Breast epithelium (tissue), 4 donors: ENCODE measurements at places on chromosomes 7 and 10. TPM values are rescaled to one million over a fixed set of nuclear protein-coding genes. Genes with fewer than 3 reads are reported as not detected.

DNA sequence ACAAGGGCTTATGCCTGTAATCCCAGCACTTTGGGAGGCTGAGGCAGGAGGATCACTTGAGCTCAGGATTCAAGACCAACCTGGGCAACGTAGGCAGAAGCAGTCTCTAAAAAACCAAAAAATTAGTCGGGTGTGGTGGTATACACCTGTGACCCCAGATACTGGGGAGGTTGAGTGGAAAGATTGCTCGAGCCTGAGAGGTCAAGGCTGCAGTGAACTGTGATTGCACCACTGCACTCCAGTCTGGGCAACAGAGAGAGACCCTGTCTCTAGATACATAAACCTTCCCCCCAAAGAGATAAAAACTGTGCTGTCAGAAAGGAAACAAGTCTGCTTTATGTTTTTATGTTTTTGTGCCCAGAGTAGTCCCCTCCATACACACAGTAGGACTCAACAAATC is 27.5 kb upstream of the CDK13 start:
- H3K27me3 ChIP-seq, result no peaks in the 10 kb centered on the region
- no peak overlapping the region for H3K27ac ChIP-seq
- no peaks in the 10 kb centered on the region for H3K4me1 ChIP-seq
- no peaks in the 10 kb centered on the region for H3K36me3 ChIP-seq
- no peak overlapping the region for H3K4me3 ChIP-seq
- DNase-seq, result no peak

DNA sequence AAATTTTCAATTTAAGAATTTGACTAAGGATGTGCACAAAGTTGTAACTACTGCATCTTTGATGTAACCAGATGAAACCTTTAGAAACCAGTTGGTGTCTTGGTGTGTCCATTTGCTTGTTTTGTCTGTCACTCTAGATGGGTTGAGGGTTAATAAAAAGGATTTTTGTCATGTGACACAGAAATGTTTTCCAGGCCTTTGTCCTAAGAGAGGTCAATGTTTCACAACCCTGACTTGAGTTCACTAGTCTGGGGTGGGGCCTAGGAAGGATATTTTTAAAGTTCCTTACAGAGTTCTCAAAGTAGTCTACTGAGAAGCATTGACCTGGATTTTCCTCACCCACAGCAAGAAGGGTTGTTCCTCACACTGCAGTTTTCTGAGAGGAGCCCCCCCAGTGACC is 90.3 kb downstream of the HERPUD2 start:
- DNase-seq, result no peak
- no peak overlapping the region for H3K4me3 ChIP-seq
- no peaks in the 10 kb centered on the region for H3K4me1 ChIP-seq
- no peaks in the 10 kb centered on the region for H3K27me3 ChIP-seq
- no peak overlapping the region for H3K27ac ChIP-seq

- no peak for DNase-seq
- H3K4me1 ChIP-seq, result no peaks in the 10 kb centered on the region
- no peaks in the 10 kb centered on the region for H3K27me3 ChIP-seq
- no peak overlapping the region for H3K4me3 ChIP-seq
Measured at GRCh38 chr10:91006752-91007346, 86.0 kb upstream of the ANKRD1 start.

The NRAP gene
- not detected for total RNA-seq

The KCNMA1 gene
- 37.8 TPM for total RNA-seq

- H3K4me1 ChIP-seq, result no peaks in the 10 kb centered on the region
- H3K27me3 ChIP-seq, result no peaks in the 10 kb centered on the region
- H3K27ac ChIP-seq, result no peak overlapping the region
- no peak overlapping the region for H3K4me3 ChIP-seq
Measured at GRCh38 chr10:34995925-34996324, 94.2 kb downstream of the CUL2 start.

GRCh38 chr7:22954251-22954650 is 59.7 kb downstream of the HYCC1 start:
- no peaks in the 10 kb centered on the region for H3K36me3 ChIP-seq
- no peaks in the 10 kb centered on the region for H3K27me3 ChIP-seq
- no peak for DNase-seq
- no peak overlapping the region for H3K27ac ChIP-seq
- no peaks in the 10 kb centered on the region for H3K4me1 ChIP-seq
- no peak overlapping the region for H3K4me3 ChIP-seq

- no peak overlapping the region for H3K4me3 ChIP-seq
- no peaks in the 10 kb centered on the region for H3K4me1 ChIP-seq
- H3K36me3 ChIP-seq, result no peaks in the 10 kb centered on the region
Measured at GRCh38 chr10:129045599-129045998, 421.4 kb upstream of the MGMT start.

DNA sequence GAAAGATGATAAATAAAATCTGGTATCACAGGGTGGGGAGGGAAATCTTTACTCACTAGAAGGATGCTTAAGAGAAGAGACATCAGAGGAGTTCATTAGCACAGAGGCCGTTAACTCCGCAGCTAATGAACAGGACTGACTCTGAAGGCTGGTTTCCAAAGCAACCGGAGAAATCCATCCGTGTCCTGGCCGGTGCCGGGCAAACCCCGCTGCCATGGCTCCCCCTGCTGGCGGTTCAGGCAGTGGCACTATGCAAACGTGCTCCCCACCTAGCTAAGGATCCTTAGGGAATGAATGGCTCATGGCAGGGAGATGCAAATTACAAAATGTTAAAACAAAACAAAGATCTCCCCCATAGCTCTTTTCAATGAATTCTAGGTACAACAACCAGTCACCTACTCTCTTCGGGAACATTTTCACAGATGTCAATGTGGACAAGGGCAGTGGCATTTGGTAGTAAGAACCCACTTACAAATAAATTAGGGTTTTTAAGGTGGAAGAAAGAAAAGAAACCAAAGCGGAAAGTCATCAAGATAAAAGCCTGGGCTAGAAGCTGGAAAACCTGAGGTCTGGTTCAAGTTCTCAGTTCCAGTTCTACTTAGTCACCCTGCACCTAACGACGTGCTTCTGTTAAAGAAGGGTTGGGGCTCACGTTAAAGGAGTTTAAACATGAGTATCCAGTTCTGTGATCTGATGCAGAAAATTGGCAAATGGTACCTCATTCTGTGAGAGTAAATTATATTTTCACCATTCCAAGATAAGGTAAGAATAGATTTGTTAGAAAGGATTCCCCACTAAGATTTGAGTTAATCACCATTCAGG is 138.2 kb downstream of the SVIL start:
- peak; percentile 75 for DNase-seq
- no peak overlapping the region for H3K27ac ChIP-seq
- H3K4me1 ChIP-seq, result no peaks in the 10 kb centered on the region
- H3K27me3 ChIP-seq, result no peaks in the 10 kb centered on the region

GRCh38 chr10:22634093-22634492 is 80.3 kb downstream of the PIP4K2A start:
- peak overlapping the region; percentile 68 for H3K27ac ChIP-seq
- no peaks in the 10 kb centered on the region for H3K36me3 ChIP-seq
- no peaks in the 10 kb centered on the region for H3K4me1 ChIP-seq
- no peak for DNase-seq

The SLC13A4 gene
- total RNA-seq, result 0.29 TPM

GRCh38 chr10:124324856-124325632 is 93.7 kb downstream of the OAT start:
- H3K4me3 ChIP-seq, result no peak overlapping the region
- H3K27me3 ChIP-seq, result no peaks in the 10 kb centered on the region
- H3K4me1 ChIP-seq, result no peaks in the 10 kb centered on the region
- H3K27ac ChIP-seq, result no peak overlapping the region
- DNase-seq, result no peak
- no peaks in the 10 kb centered on the region for H3K36me3 ChIP-seq

DNA sequence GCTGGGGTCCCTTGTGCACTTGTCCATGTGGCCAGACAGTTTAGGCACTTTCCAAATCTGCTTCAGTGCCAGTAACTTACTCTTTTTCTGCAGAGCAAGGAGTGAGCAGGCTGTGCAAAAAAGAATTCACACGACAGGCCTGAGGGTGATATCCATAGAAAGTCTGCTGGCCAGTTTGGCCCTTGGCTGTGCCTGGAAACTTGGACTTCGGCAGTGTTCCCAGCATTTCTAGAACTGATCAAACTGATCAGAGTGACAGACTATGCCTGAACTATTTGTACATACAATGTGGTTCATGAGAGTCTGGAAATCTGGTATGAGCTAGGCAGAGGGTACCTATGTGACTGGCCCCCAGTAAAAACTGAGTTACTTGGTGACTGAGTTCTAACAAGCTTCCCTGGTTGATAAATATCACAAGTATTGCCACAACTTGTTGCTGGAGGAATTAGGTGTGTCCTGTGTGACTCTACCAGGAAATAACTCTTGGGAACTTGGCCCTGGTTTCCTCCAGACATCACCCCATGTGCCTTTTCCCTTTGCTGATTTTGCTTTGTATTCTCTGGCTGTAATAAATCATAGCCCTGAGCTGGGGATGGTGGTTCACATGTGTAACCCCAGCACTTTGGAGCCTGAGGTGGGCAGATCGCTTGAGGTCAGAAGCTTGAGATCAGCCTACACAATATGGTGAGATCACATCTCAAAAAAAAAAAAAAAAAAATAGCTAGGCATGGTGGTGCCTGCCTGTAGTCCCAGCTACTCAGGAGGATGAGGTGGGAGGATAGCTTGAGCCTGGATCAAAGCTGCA is 3.3 kb upstream of the DENND10 start:
- H3K27me3 ChIP-seq, result no peaks in the 10 kb centered on the region
- peaks cover 4% of the 10 kb centered on the region for H3K4me1 ChIP-seq
- H3K27ac ChIP-seq, result peak overlapping the region; percentile 66
- DNase-seq, result no peak

GRCh38 chr10:111207500-111207899 is 130.7 kb downstream of the ADRA2A start:
- no peak overlapping the region for H3K4me3 ChIP-seq
- H3K27me3 ChIP-seq, result no peaks in the 10 kb centered on the region
- H3K4me1 ChIP-seq, result no peaks in the 10 kb centered on the region
- H3K27ac ChIP-seq, result no peak overlapping the region
- DNase-seq, result no peak
- no peaks in the 10 kb centered on the region for H3K36me3 ChIP-seq

GRCh38 chr7:149669121-149669818 is 104.1 kb downstream of the ZNF467 start:
- H3K4me1 ChIP-seq, result no peaks in the 10 kb centered on the region
- H3K4me3 ChIP-seq, result no peak overlapping the region
- H3K36me3 ChIP-seq, result no peaks in the 10 kb centered on the region
- DNase-seq, result no peak
- H3K27ac ChIP-seq, result no peak overlapping the region

- no peak overlapping the region for H3K27ac ChIP-seq
- no peaks in the 10 kb centered on the region for H3K4me1 ChIP-seq
- no peak overlapping the region for H3K4me3 ChIP-seq
- no peaks in the 10 kb centered on the region for H3K27me3 ChIP-seq
- no peak for DNase-seq
Measured at GRCh38 chr7:81776161-81776560, 6.3 kb upstream of the HGF start.

- H3K27me3 ChIP-seq, result no peaks in the 10 kb centered on the region
- no peaks in the 10 kb centered on the region for H3K4me1 ChIP-seq
- H3K4me3 ChIP-seq, result no peak overlapping the region
- no peak overlapping the region for H3K27ac ChIP-seq
- DNase-seq, result no peak
Measured at GRCh38 chr7:94683066-94683465, 27.1 kb upstream of the SGCE start.

- no peak overlapping the region for H3K27ac ChIP-seq
- H3K4me1 ChIP-seq, result no peaks in the 10 kb centered on the region
- no peaks in the 10 kb centered on the region for H3K36me3 ChIP-seq
- no peaks in the 10 kb centered on the region for H3K27me3 ChIP-seq
Measured at GRCh38 chr7:106029451-106029850, 66.4 kb downstream of the CDHR3 start.

GRCh38 chr7:12633582-12633981 is 53.9 kb upstream of the ARL4A start:
- no peaks in the 10 kb centered on the region for H3K27me3 ChIP-seq
- peaks cover 3% of the 10 kb centered on the region for H3K4me1 ChIP-seq
- no peak overlapping the region for H3K4me3 ChIP-seq
- no peaks in the 10 kb centered on the region for H3K36me3 ChIP-seq
- no peak overlapping the region for H3K27ac ChIP-seq

The MORN4 gene
- total RNA-seq, result 9.4 TPM

The RARRES2 gene
- 156 TPM for total RNA-seq

The VGF gene
- total RNA-seq, result not detected

- DNase-seq, result no peak
- H3K27me3 ChIP-seq, result no peaks in the 10 kb centered on the region
- no peaks in the 10 kb centered on the region for H3K4me1 ChIP-seq
- no peak overlapping the region for H3K4me3 ChIP-seq
Measured at GRCh38 chr10:2476812-2477553, 590.4 kb upstream of the PFKP start.

DNA sequence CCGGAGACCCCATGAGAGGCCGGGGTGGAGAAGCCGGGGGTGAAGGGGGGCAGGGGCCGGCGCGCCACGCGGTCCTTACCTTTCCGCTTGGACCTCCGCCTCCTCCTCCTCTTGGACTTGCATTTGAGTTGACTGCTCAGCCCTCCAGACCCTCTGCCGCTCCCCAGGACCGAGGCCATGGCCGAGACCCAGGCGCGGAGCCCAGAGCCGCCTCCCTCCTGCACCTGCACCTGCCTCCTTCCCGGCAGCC is 428 bp downstream of the ADARB2 start:
- no peak overlapping the region for H3K27ac ChIP-seq
- peak overlapping the region; percentile 57 for H3K4me3 ChIP-seq
- H3K36me3 ChIP-seq, result no peaks in the 10 kb centered on the region

DNA sequence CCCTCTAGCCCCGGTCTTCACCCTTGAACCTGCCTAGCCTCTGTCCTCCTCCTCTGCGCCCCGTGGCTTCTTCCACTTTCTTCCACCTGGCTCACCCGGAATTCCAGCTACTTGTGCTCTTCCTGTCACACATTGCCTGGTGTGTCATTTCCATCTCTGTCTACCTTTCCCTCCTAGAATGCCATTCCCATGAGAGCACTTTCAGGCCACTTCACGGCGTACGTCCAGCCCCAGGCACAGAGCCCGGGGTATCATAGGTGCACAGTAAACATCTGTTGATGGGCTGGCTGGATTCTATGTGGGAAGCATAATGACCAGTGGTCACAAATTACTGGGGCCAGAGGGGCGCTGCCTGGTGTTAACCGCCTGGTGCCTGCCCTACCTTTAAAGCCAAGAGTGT is 161.3 kb downstream of the CUX1 start:
- no peak for DNase-seq
- H3K4me1 ChIP-seq, result no peaks in the 10 kb centered on the region
- H3K36me3 ChIP-seq, result no peaks in the 10 kb centered on the region
- H3K4me3 ChIP-seq, result no peak overlapping the region

The PLAU gene
- total RNA-seq, result 4.2 TPM

DNA sequence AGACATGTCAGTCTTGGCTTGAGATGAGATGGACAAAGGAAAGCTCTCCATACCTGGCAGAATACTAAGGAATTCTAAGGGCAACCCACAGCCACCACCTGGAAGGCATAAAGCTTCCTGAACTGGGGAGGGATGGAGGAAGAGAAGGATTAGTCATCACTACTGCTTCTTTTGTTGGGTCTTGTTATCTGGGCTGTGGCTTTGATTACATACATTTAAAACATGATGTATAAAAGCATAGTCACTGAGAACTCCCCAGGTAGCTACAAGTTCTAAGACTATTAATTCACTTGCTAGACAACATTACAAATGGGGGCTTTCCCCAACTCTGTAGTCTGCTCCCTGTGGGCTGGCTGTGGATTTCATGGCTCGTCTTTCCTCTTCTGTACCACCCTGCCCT is 58.2 kb downstream of the RBM33 start:
- no peaks in the 10 kb centered on the region for H3K27me3 ChIP-seq
- no peaks in the 10 kb centered on the region for H3K36me3 ChIP-seq
- DNase-seq, result no peak
- H3K4me1 ChIP-seq, result no peaks in the 10 kb centered on the region
- no peak overlapping the region for H3K4me3 ChIP-seq

- no peaks in the 10 kb centered on the region for H3K4me1 ChIP-seq
- DNase-seq, result no peak
- no peaks in the 10 kb centered on the region for H3K27me3 ChIP-seq
- no peak overlapping the region for H3K27ac ChIP-seq
Measured at GRCh38 chr10:120735773-120736371, 115.3 kb upstream of the WDR11 start.

The ARF5 gene
- total RNA-seq, result 149 TPM
